RPMI7951 (cell line): ENCODE measurements at places on chromosomes 4 and X. TPM values are rescaled to one million over a fixed set of nuclear protein-coding genes. Genes with fewer than 3 reads are reported as not detected.

GRCh38 chr4:7074426-7074825 is 6.6 kb upstream of the GRPEL1 start:
- peak; percentile 39 for DNase-seq

The GLUD2 gene
- total RNA-seq: 1.4 and 2.1 TPM in 2 replicates

The PAGE4 gene
- not detected in 2 replicates for total RNA-seq

- no peak for DNase-seq
These were observed 863.9 kb downstream of the RAPGEF2 start for GRCh38 chr4:159966746-159967145.

The TCP11X2 gene
- not detected in 2 replicates for total RNA-seq
